HCEC 1CT (cell line): ENCODE measurements at places on chromosomes 12 and 14.

DNA sequence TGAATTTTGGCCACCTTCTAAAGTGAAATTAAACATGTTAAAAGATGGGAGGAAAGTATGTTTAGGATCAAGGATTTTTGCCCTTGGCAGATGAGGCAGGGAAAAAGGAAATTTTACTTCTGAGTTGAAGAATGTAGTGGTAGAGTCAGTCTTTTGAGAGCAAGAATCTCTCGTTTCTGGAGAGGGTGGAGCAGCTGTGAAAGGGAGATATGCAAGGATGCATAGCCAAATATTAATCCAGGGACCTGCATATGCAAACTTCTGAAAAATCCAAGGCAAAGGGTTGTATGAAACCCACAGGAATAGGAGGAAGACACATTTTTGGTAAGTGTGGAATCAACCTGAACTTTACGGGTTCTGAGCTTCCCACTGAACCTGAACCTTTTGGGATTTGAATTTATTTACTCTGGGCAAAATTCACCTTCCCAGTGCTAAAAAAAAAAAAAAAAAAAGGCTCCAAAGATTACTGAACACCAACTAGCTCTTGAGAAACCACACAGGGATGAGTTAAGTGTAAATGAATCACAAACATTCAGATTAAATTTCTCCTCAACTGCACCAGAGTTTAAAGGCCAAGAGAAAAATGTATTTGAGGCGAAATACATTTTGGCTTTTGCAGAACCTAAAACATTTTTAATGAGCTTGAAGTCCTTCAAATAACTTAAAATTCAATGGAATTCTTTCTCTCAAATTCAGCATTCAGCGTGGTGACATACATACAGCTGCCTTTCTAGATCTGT, 187.1 kb upstream of the CDKN3 start:
- DNase-seq, result peak; percentile 80

DNA sequence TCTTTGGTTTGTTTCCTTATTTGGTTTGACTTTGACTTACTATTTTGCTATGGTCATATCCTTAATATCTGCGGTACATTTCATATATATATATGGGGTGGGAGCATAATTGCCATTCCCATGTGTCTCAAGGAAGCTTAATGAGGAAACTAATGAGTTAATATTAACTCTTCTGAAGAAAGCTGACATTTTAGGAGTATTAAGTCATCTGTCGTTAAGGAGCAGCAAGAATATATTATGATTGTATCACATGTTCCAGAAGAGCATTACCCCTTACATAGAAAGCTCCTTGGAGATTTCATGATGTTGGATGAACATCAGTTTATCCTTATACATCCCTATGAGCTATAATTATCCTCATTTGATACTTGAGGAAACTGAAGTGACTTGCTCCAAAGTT, 15.6 kb downstream of the DYRK2 start:
- DNase-seq, result no peak

- DNase-seq, result no peak
Measured at GRCh38 chr12:41344776-41345470, 156.8 kb downstream of the PDZRN4 start.

- DNase-seq, result no peak
Measured at GRCh38 chr14:101471723-101472517, 89.4 kb upstream of the DIO3 start.

DNA sequence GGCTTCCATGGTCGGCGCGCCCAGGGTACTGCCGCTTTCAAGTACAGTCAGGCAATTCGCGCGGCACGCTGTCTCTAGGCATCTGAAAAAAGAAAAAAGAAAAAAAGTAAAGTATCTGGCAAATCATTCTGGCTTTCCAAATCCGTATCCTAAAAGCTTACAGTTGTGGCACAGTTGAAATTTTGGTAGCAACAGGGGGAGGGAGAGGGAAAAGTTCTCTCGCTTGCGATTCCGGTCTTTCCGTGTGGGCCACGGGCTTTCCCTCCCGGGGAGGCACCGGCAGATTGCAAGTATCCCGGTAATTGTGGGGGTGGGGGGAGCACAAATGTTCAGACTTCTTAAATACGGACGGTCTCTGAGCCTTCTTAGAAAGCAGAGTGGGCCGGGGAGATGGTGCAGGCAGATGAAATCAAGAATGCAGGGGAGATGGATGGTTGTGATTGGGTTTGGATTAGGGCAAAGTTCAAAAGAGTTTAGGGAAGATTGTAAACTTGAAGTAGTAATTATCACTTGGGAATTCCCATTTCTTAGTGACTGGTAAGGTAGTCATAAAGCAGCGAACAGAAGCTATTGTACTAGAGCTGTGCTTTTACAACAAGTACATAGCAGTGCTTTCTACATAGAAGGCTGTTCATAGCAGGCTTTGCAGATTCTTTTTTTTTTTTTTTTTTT, 1.2 kb downstream of the SOCS2 start:
- peak; percentile 56 for DNase-seq

GRCh38 chr12:115758877-115759620, 518.4 kb downstream of the MED13L start:
- no peak for DNase-seq

GRCh38 chr12:21695986-21696385, 38.3 kb upstream of the LDHB start:
- DNase-seq, result no peak

DNA sequence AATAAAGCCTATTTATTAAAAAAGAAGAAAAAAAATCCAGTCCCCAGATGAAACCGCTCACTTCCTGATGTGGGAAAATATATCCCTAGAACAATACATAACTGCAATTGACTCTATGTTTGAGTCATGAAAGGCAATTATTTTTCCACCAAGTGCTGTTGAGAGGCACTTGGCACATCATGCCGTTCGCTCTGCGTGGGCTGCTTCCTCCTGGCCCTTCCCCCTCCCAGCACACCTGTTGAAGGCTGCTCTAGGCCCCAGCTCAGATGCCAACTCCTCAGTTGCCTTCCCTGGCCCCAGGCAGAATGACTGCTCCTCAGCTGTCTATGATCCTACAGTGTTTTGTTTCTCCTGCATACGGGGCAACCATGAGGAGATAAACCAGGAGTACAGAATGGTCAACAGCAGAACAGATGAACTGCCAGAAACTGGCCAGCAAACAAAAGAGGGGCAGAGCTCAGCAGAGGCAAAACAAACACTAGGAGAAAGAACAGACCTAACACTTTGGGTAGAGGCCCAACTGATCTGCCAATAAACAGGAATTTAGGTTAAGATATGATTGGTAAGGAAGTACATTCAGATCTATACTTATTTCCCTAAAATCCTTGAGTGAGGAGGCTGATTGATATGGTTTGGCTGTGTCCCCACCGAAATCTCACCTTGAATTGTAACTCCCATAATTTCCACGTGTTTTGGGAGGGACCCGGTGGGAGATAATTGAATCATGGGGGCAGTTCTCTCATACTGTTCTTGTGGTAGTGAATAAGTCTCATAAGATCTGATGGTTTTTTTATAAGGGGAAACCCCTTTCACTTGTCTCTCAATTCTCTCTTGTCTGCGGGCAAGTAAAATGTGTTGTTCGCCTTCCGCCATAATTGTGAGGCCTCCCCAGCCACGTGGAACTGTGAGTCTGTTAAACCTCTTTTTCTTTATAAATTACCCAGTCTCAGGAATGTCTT, 58.6 kb downstream of the SLC38A1 start:
- no peak for DNase-seq
